ENCODE measurements at places on chromosomes 6 and 20. TPM values are rescaled to one million over a fixed set of nuclear protein-coding genes. Genes with fewer than 3 reads are reported as not detected.

Gene SS18L1
- total RNA-seq: 29.0 TPM

Gene METTL24
- not detected for total RNA-seq

Gene PEDS1
- total RNA-seq: 34.8 TPM

Gene C6orf163
- total RNA-seq: 2.0 TPM

Gene XKR7
- total RNA-seq: not detected

Gene PRRT1
- 12.6 TPM for total RNA-seq

Gene STMND1
- 0.26 TPM for total RNA-seq

Gene RAE1
- total RNA-seq: 38.4 TPM

DNA sequence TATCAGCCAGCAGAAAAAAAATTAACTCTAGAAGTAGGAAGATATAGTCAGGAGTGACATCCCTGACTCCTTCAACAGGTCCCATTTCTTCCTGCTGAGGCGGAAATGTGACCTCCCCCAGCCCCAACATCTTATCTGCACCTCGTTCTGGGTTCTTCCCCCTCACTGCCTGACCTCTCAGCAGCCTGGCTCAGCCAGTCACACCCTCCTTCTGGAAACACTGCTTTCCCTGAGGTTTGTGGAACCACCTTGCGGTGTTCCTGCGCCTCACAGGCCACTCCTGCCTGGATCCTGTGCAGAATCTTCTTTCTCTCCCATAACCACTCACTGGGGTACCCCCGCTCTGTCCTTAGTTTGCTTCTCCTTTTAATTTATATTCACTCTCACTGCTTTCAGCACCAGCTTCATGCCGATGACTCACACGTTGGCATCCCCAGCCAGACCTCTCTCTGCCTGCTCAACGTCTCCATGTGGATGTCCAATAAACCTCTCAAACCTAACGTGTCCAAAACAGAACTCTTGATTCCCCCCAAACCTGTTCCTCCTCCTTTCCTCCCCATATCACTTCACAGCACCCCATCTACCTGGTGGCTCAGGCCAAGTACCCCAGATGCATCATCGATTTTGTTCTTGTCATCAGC is 222.8 kb upstream of the PLN start:
- DNase-seq: no peak

DNA sequence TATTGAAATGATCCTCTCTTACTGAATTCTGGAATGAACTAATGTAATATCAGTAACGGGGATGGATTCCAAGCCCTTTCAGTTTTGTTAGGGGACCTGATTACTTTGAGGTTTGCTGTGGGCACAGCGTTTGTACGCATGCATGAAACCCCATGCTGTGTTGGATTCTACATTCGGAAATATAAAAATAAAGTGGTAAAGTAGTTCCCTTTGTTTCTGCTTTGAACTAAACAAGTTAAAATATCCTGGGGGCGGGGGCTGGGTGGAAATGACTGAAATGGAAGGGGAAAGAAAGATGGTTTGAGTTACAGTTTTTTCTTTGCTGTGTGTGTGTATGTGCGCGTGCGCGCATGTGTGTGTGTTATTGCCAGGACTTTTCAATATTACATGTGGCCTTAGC is 196.5 kb upstream of the OPRM1 start:
- no peak for DNase-seq

GRCh38 chr6:33843131-33844121 is 39.6 kb upstream of the MLN start:
- no peak for DNase-seq

- DNase-seq: no peak
Observed at GRCh38 chr20:37896932-37897548, 5.9 kb upstream of the VSTM2L start.

GRCh38 chr6:53369876-53370515 is 21.2 kb upstream of the ELOVL5 start:
- DNase-seq: no peak

- no peak for DNase-seq
Observed at GRCh38 chr20:20856306-20856705, 143.9 kb upstream of the RALGAPA2 start.

DNA sequence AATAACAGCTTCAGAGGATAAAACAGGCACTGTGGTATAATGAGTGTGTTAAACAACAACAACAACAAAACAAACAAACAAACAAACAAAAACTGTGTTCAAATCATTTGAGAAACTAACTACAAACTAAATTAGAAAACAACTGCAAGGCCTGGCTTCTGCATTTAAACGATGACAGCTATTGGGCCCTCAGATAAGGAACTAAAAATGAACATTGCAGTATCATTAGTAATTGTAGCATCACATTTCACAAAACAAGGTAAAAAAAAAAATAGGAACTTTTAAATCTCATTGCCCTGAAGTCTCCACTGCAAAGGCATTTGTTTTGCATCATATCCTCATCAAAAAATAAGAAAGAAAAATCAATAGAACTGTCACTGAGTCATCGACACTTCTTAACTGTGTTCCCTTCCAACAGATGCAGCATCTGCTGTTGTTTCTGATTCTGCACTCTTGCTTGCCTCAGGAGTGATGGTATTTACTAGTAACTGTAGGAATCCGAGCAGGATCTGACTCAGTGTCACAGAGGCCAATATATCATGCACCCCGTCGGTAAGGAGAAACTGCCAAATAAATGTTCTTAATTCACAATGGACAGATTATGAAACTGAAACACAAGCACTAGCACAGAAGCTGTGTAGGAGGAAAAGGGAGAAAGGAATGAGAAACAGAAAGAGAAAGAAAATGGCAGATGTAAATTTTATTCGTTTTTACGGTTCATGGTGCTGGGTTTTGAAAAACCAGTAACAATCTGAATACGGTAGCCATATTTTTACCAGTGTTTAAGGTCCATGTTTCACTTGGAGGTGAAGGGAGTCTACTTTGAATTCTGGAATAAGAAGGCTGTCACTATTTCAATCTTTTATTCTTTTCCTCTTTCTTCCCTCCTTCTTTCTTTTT is 365.7 kb upstream of the EPHA7 start:
- DNase-seq: no peak

DNA sequence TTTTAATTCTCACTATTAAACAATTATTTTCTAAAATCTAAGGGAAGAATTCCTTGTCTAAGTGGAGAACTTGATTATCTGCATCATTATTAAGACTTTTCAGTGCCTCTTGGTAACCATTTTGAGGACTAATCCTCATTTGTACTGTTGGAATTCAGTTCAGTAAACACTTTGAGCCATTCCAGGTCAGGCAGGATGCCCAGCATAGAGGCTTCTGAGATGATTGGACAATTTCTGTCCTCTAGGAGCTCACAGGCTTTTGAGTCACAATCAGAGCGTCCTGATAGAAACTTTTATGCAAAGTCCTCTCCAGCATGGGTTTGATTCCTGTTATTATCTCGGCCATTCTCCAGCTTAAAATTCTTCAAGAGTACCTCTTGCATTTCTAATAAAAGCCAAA is 1304.6 kb downstream of the EPHA7 start:
- DNase-seq: no peak

DNA sequence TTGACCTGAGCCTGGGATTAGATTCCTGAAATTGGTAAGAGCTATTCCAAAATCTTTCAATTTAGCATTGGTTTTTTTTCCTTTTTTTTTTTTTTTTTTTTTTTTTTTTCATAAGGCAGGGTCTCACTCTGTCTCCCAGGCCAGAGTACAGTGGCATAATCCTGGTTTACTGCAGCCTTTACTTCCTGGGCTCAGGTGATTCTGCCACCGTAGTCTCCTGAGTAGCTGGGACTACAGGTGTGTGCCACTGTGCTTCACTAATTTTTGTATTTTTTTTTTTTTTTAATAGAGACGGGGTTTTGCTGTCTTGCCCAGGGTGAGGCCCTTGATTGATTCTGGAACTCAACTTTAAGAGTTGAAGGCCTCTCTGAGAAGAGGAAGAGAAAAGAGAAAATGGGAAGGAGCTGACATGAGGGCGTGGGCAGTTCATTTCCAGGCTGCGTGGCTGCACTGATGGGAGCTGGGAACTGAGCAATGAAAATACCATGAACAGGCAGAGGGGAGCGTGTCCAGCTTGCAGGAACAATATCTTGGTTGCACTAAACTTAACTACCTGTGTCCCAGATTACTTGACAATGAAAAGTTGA is 24.6 kb downstream of the KDM1B start:
- no peak for DNase-seq

DNA sequence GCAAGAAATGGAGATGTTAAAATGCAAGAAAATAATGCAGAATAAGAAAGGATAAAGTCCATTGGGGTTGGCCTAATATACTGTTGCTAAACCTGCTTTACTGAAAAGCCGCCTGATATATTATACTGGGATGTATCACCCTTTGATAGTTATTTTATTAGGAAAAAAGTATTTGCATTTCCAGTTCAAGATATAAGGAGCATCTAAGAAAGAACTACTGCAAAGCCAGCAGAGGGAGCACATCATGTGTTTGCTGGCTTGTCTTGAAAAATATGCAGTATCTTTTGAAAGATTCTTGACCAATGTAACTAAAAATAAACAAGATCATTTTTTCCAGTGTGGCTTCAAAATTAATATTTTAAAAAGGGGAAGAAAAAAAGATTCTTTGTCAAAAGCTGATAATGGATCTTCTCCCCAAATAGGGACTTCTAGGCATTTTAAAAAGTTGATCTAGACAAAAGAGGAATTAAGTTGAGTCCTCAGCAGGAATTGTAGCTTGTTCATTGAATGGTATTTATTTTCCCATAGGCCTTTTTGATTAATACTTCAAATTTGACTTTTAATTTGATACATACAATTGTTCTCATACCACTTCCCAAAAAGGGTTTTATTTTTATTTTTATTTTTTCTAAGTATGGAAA is 214.9 kb downstream of the ZFAND3 start:
- DNase-seq: no peak

GRCh38 chr6:49806145-49806544 is 19.1 kb upstream of the PGK2 start:
- no peak for DNase-seq

- DNase-seq: no peak
Observed at GRCh38 chr6:169019111-169019510, 234.5 kb downstream of the THBS2 start.

GRCh38 chr6:117110737-117111136 is 154.6 kb upstream of the VGLL2 start:
- no peak for DNase-seq

DNA sequence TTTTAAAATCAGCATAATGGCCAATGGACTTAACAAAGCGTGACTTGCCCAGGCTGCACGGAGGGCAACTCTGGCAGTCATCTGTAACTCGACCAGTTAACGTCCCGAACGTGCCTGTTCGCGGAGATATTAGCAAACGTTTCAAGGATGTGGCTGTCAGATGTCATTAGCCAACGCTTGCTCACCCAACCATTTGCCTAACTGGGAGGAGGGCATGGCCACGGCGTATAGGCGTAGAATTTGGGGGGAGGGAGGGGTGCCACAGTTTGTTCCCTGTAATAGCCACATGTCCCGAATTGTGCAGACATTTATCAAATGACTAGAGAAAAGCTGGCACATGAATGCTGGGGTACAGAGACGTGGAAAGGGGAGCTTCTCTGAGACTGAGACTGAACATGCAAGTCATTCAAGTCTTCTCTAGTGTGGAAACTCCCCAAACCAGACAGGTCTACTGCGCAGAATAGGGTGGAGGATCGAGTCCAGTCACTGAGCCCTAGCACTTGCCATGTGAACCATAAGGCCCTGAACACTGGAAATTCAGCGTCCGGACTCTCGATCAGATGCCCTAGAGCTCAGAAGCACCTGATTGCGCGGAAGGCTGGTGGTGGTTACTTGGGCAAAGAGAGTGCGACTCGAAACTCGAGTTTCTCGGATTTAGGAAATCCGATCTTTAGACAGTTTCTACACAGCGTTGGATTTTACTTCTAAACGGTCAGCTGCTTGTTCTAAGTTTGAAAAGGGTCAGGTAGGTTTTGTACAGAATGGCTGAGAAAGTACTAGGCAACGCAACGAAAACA is 32.6 kb downstream of the TFAP2B start:
- DNase-seq: no peak

DNA sequence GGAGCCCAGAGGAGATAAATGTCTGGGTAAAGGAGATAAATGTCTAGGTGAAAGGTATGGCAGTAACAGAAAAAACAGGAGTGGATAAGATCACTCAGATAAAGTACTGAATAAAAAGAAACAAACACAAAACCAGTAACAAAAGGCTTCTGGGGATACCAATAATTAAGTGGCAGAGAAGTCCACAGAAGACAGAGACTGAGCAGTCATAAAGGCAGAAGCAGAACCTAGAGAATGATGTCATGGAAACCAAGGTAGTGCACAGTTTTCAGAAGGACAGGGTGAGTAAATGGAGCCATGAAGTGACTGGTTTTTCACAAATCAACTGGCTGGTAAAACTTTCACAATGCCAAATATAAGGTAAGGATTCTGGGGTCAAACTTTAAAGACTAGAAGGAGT is 80.9 kb upstream of the PLN start:
- peak; percentile 19 for DNase-seq

DNA sequence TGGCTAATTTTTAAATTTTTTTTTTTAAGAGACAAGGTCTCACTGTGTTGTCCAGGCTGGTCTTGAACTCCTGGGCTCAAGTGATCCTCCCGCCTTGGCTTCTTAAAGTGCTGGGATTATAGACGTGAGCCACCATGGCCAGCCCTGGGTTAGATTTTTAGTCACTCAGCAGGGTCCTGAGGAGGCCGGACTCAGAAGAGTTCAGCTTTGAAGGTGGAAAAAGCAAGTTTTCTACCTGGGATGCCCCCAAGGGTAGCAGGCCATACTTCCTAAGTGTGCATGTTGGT is 44.2 kb downstream of the FGD2 start:
- no peak for DNase-seq

- DNase-seq: no peak
Observed at GRCh38 chr6:56756219-56756789, 113.6 kb upstream of the DST start.

DNA sequence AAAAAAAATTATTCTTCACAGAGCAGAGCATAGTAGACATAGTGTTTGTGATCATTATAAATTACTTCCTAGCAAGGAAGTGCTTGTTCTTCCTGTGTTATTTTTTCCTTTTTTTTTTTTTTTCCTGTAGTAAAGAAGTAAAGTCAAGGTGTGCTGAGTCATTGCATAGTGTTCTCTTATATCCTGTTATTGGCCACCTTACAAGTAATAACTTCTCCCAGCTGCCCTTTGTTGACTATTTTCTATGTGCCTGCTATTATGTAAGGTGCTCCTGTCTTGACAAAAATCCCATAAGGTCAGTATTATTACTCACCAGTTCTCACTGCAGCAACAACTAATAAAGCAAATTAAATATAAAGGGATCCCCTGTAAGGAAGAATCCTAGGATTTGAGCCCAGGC is 195.3 kb downstream of the GJA1 start:
- no peak for DNase-seq

DNA sequence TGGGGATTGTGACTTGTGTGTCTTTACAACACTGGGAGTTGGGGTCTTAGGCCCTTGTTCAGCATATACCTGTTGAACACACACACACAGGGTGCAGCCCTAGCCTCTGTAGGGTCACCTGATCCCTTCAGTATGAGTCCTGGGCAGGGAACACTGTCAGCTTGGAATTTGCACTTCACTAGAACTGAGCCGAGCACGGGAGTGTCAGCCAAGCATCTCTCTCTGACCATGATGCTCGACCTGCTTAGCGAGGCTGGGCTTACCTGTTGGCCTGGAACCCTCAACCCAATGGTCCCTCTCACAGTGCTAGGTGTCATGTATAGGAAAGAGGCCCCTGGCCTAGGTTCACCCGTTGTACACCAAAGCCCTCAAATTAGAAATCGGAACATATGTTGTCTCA is 96.1 kb downstream of the NKAIN2 start:
- DNase-seq: no peak
